ENCODE measurements at places on chromosomes 11 and 22.

- no peaks in the 10 kb centered on the region for H3K4me1 ChIP-seq
- DNase-seq = no peak
- no peaks in the 10 kb centered on the region for H3K36me3 ChIP-seq
- no peak overlapping the region for H3K27ac ChIP-seq
These were observed 2171.4 kb downstream of the LRRC4C start for GRCh38 chr11:39288011-39288410.

- H3K36me3 ChIP-seq = no peaks in the 10 kb centered on the region
- H3K27ac ChIP-seq = no peak overlapping the region
- no peaks in the 10 kb centered on the region for H3K27me3 ChIP-seq
These were observed 42.7 kb downstream of the SLC1A2 start for GRCh38 chr11:35376613-35377012.

DNA sequence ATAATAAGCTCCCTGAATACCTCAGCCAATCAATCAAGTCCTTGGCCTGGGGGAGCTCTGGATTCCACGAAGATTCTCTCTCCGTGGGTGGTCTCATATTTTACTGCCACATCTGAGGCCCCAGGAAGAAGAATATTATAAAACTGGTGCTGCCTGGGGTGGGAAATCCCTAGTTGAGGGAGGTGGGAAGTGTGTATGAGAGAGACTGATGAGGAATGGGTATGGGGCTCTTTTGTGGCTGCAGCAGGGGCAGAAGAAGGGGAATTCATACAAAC is 71.5 kb downstream of the SYN3 start:
- H3K27ac ChIP-seq = no peak overlapping the region
- no peaks in the 10 kb centered on the region for H3K36me3 ChIP-seq
- no peak overlapping the region for H3K4me3 ChIP-seq
- H3K27me3 ChIP-seq = no peaks in the 10 kb centered on the region

DNA sequence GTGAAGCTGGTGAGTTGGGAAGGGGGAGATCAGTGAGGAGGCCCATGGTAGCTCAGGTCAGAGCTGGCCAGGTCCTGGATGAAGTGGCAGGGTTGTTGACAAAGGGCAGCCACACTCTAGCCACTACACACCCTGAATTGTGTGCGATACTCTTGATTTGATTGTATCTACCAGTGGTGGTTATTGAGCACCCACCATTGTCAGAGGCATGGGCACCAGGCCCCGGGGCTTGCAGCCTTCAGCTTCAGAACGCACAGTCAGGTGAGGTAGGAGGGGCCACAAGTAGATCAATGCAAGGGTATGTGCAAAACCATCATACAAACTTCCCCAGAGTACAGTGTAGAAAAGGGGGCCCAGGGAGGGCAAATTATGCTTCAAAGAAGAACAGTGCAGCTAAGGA is 38.1 kb downstream of the MICAL2 start:
- no peak overlapping the region for H3K4me3 ChIP-seq
- no peak overlapping the region for H3K27ac ChIP-seq
- no peak for DNase-seq
- H3K4me1 ChIP-seq = peaks cover 18% of the 10 kb centered on the region
- H3K27me3 ChIP-seq = no peaks in the 10 kb centered on the region

DNA sequence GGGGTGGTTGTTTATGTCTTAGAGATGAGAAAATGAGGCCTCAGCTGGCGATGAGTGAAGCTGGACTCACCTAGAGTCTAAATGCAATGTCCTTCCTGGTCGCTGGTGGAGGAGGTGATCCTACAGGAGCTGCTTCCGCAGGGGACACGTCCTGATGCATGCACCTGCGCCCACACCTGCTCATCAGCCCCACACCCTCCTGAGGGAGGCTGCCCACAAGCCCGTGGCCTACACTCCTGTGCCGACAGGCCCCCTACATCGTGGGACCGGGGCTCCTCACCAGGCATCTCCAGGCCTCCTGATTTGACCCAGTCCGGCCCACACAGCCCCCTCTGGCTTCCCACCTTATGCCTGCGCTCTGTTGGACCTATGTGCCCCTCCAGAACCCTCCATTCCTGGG is 857.2 kb downstream of the TBC1D22A start:
- DNase-seq = no peak
- H3K27ac ChIP-seq = no peak overlapping the region
- no peaks in the 10 kb centered on the region for H3K4me1 ChIP-seq
- no peak overlapping the region for H3K4me3 ChIP-seq

DNA sequence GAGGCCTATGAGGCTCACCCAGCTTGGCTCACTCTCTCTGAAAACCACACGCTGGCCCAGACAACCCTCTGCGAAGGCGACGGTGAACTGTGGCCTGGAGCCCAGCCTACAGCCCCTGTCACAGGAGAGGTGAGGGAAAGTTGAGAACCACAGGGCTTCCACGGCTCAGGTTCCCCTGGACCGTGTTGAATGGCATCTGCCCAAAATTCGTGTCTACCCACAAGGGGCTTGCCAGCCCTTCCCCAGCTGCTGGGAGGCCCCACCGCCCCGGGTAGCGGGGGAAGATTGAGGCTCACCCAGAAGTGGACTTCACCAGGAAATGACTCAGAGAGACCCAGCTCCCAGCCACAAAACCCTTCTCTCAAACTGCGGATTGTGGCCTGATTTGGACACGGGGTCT is 197.1 kb downstream of the CTTN start:
- H3K4me1 ChIP-seq = no peaks in the 10 kb centered on the region
- H3K27me3 ChIP-seq = no peaks in the 10 kb centered on the region
- no peak for DNase-seq
- H3K27ac ChIP-seq = no peak overlapping the region
- no peaks in the 10 kb centered on the region for H3K36me3 ChIP-seq

GRCh38 chr11:74703211-74703610 is 28.0 kb downstream of the CHRDL2 start:
- H3K27ac ChIP-seq = no peak overlapping the region
- H3K4me3 ChIP-seq = no peak overlapping the region
- H3K4me1 ChIP-seq = no peaks in the 10 kb centered on the region

DNA sequence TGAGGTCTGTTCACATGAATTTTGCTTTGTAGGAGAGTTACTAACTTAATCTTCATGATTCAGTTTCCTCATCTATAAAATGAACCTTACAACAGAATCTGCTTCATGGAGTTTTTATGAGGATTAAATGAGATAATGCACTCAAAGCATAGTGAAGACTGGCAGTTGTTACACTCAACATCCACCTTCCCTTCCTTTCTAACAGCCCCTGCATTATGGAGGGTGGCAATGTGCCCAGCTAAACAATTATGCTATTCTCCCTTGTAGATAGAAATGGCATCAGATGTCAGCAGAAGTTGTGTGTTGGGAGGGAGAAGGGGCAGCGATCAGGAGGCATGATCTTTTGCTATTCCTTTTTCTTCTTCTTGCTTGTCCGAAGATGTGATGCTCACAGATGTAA is 6.5 kb downstream of the POU2AF1 start:
- no peak for DNase-seq
- no peaks in the 10 kb centered on the region for H3K4me1 ChIP-seq
- H3K36me3 ChIP-seq = no peaks in the 10 kb centered on the region
- no peaks in the 10 kb centered on the region for H3K27me3 ChIP-seq
- H3K27ac ChIP-seq = no peak overlapping the region

GRCh38 chr11:116224154-116224888 is 548.5 kb downstream of the BUD13 start:
- no peak overlapping the region for H3K4me3 ChIP-seq
- no peak for DNase-seq
- H3K36me3 ChIP-seq = no peaks in the 10 kb centered on the region
- no peaks in the 10 kb centered on the region for H3K27me3 ChIP-seq
- no peaks in the 10 kb centered on the region for H3K4me1 ChIP-seq

DNA sequence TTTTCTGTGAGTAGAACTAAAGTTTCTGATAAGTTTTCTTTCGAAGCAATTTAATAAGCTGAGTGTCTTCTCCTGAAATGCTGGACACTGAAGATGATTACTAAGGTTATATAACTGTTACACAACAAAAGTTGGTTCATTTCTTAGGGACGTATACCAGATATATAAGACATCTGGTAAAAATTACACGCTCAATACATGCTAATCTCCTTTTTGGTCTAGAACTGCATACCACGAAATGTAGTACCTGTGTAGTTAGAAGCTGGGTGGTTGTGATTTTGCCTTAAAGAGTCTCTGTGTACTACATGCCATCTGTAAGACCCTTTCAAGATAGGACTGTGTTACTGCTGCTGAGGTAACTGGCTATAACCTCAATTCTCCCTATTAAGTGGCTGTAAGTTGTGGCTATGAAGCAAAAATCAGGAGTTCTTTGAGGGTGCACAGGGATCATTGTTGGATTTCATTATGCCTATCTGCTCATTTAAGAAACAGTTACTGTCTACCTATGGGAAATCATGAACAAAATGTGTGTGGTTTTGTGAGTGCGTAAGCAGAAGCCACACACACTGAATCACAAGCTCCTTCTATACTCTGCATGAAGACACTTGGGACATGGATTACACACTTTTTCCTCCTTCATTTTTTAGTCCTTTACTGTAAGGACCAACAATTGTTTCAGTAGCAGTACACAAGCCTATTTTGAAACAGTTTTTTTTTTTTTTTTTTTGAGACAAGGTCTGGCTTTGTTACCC is 195.9 kb downstream of the SWAP70 start:
- no peaks in the 10 kb centered on the region for H3K27me3 ChIP-seq
- H3K36me3 ChIP-seq = peaks cover 2% of the 10 kb centered on the region
- DNase-seq = no peak
- H3K27ac ChIP-seq = no peak overlapping the region

GRCh38 chr11:4436411-4436810 is 12.7 kb upstream of the OR52K2 start:
- no peaks in the 10 kb centered on the region for H3K4me1 ChIP-seq
- DNase-seq = no peak
- no peaks in the 10 kb centered on the region for H3K27me3 ChIP-seq
- H3K4me3 ChIP-seq = no peak overlapping the region

DNA sequence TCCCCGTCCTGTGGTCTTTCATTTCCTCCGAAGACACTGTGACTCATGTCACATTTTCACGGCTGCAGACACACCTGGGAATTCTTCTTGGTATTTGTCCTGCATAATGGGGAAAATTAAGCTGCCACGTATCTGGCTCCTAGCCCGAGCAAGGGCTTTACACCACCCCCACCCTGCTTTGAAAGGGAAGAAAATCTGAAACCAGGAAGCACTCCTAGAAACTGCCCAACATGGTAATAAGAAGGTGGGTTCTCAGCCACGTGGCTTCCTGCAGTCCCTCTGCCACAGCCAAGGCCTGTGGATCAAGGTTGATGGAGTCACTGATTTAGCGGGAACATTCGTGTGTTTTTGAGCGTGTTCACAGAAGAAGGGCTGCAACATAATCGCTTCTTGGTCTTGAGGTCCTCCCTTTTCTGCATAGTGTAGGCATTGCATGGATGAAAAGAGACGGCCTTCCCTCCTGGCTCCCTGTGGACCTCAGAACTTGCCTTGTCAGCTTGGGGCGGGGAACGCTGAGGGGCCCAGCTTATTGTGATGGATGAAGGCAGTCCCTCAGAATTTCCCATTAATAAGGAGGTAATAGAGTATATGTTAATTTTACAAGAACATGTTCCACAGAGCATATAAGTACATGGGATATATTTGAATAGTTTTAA is 292.0 kb downstream of the NTM start:
- H3K4me3 ChIP-seq = no peak overlapping the region
- no peaks in the 10 kb centered on the region for H3K36me3 ChIP-seq
- H3K4me1 ChIP-seq = no peaks in the 10 kb centered on the region
- no peak overlapping the region for H3K27ac ChIP-seq
- H3K27me3 ChIP-seq = no peaks in the 10 kb centered on the region
